ENCODE measurements at places on chromosomes 4 and X.

DNA sequence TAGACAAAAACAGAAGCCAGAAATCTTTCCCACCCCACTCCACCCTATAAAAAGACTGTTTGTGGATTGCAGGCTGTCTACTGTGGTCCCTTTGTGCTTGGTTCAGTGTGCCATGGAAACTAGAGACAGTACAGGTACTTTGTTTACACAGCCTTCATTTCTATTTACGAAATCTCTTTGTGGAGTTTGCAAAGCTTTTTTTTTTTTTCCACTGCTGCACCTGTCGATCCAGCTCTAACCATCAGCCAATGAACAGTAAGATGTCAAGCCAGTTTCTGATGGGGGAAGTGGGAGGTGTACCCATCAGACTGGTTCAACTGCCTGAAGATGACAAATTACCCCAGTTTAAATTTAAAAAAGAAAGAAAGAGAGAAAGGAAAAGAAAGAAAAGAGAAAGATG is 20.2 kb upstream of the LRBA start:
- no peak for DNase-seq

GRCh38 chr4:39641451-39641850 is 2.8 kb upstream of the SMIM14 start:
- DNase-seq = no peak

DNA sequence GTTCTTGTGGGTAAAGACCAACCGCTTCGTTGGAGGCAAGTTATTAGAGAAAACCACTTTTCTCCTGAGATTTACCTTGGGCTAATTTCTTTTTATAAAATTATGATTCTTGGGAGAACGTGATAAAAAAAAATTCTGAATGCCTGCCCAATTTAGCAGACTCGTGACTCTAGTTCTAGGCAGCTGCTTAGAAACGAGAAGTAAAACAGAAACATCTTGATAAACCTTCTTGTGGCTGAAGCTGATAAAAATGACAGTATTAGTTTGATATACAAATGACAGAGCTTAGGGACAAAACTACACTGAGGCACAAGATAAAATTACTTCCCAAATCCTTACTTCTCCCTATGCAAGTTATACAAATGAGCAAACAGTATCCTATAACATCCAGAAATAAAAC is 458.9 kb upstream of the TEX13C start:
- no peak for DNase-seq

DNA sequence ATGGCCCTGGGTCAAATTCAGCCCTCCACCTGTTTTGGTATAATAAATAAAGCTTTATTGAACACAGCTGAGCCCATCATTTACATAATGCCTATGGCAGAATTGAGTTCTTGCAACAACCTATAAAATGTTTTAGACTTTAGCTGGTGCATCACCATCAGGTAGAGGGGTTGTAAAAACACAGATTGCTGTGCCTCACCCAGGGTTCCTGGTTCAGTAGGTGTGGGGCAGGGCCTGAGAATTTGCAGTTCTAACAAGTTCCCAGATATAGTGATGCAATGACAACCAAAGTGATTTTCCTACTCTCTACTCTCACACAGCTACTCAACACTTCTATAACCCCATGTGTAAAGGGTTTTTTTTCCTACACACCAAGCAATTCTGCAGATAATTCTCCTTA is 120.0 kb upstream of the EGFL6 start:
- DNase-seq = no peak
